ENCODE measurements at places on chromosomes 13 and 19. TPM values are rescaled to one million over a fixed set of nuclear protein-coding genes. Genes with fewer than 3 reads are reported as not detected.

The SGCG gene
- not detected for total RNA-seq

The PEX11G gene
- total RNA-seq = 9.4 TPM

The KLK12 gene
- not detected for total RNA-seq

The PPM1N gene
- 2.1 TPM for total RNA-seq

The LIM2 gene
- not detected for total RNA-seq

The BCAM gene
- total RNA-seq = 120 TPM

The ZNF737 gene
- 16.0 TPM for total RNA-seq

The NLRP7 gene
- not detected for total RNA-seq

The HIPK4 gene
- 0.33 TPM for total RNA-seq

The MEIS3 gene
- total RNA-seq = 25.9 TPM

The CPB2 gene
- total RNA-seq = not detected

The CAPNS1 gene
- total RNA-seq = 328 TPM

The RELB gene
- 6.2 TPM for total RNA-seq

The PEG3 gene
- total RNA-seq = 0.21 TPM

The KIR3DL1 gene
- total RNA-seq = not detected

The FGF9 gene
- not detected for total RNA-seq

The FAM124A gene
- total RNA-seq = 0.33 TPM

The FBXO17 gene
- total RNA-seq = 25.8 TPM

The CYP2A7 gene
- not detected for total RNA-seq

The KISS1R gene
- total RNA-seq = not detected

The LILRA6 gene
- not detected for total RNA-seq

The RFPL4A gene
- not detected for total RNA-seq

The ZNF224 gene
- total RNA-seq = 24.0 TPM

The CGB3 gene
- total RNA-seq = not detected

The PCP2 gene
- total RNA-seq = not detected

The KLF1 gene
- total RNA-seq = not detected

The PLVAP gene
- total RNA-seq = not detected

The NCR1 gene
- not detected for total RNA-seq

The LAIR1 gene
- total RNA-seq = not detected

The KLK15 gene
- not detected for total RNA-seq

The CASP14 gene
- 3.7 TPM for total RNA-seq

The ASPDH gene
- total RNA-seq = not detected

The FFAR3 gene
- not detected for total RNA-seq

The ZNF274 gene
- total RNA-seq = 15.7 TPM

The CCDC169 gene
- 0.83 TPM for total RNA-seq

The TEX101 gene
- not detected for total RNA-seq

The DIAPH3 gene
- 8.0 TPM for total RNA-seq

The ATF5 gene
- 11.5 TPM for total RNA-seq

The CD22 gene
- 1.3 TPM for total RNA-seq

The CEACAM20 gene
- total RNA-seq = not detected

The SLC17A7 gene
- total RNA-seq = 0.16 TPM

The DAND5 gene
- not detected for total RNA-seq

The PBX4 gene
- 1.2 TPM for total RNA-seq

Measured in mammary epithelial cell (primary cell).